Stimulated activated CD4-positive, alpha-beta T cell treated with anti-CD3 and anti-CD28 coated beads, TNF-alpha, amount 100 ng/mL, for 1 hour (primary cell): ENCODE measurements at places on chromosomes 1 and 21.

- no peak for DNase-seq
Observed at GRCh38 chr1:19322481-19322880, 10.4 kb downstream of the SLC66A1 start.

GRCh38 chr1:54816130-54816529 lies 15.0 kb upstream of the TTC22 start:
- DNase-seq: no peak

DNA sequence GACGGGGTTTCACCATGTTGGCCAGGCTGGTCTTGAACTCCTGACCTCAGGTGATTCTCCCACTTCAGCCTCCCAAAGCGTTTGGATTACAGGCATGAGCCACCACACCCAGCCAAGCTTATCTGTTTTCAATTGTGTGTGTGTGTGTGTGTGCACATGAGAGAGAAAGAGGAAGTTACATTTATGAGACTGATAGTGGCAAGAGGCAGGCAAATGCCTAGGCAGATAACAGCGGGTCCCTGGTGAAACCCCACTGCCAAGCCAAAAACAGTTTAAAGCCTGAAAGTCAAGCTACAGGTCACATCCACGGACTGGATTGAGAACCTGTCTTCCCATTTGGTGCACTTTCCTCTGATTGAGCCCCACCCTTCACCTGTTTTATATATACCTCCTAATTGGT lies 35.1 kb upstream of the IFNGR2 start:
- DNase-seq: no peak

- DNase-seq: no peak
Observed at GRCh38 chr1:8555582-8555981, 237.7 kb downstream of the SLC45A1 start.

DNA sequence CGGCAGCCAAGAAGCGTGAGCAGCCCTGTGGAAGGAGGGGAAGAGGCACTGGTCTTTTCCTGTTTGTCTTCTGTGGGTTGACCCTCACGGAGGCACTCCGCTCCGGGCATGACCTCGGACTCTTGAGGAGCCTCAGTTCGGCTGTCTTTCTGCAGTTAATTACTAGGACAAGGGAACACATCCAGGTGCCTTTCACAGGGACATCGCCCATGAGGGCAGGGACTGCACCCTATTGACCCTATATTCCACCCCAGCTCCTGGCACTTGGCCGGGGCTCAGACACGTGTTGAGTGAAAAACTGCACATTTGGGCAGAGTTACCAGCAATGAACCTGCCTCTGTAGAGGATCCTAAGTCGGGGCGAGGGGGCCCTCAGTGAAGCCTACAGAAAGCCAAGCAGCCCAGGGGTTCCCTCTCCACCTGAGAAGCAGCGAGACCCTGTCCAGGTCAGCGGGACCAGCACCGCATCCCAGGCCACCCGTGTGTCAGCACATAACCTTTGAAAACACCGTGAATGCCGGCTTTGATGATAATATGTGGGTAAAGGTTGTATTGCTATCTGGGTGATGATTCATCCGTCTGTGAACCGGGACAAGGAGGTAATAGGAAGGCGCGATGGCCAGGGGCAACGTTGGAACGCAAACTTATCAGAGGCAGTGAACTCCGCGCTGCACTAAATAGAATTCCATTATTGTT lies 161.4 kb upstream of the ARHGEF16 start:
- no peak for DNase-seq

DNA sequence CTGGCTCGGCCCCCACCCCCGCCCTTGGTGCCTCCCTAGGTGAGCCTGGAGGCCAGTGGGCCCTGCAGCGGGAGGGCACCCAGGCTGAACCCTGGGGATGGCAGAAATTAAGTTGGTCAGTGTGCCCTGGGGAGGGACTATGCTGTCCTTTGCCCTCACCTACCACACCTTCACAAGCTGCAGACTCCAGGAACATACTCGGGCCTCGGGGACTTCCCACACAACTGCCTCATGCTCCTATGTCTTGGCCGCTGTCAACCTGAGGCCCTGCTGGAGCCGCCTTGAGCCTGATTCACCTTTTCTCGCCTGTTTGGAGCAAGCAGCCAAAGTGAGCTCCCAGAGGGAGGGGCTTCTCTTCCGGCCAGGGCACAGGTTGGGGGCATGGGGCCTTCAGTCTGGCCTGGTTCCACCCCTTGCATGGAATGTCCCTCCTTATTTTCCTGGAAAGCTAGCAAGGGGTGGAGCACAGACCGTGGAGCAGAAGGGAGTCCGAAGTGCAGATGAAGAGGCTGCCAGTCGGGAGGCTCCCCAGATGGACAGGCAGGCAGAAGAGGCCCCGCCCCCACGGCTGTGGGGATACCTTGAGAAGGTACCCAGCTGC lies 24.7 kb downstream of the KNCN start:
- DNase-seq: no peak
